ENCODE measurements at places on chromosomes 2 and 18.

- peak; percentile 56 for DNase-seq
These were observed 173.6 kb downstream of the SMAD7 start for GRCh38 chr18:48777026-48777743.

DNA sequence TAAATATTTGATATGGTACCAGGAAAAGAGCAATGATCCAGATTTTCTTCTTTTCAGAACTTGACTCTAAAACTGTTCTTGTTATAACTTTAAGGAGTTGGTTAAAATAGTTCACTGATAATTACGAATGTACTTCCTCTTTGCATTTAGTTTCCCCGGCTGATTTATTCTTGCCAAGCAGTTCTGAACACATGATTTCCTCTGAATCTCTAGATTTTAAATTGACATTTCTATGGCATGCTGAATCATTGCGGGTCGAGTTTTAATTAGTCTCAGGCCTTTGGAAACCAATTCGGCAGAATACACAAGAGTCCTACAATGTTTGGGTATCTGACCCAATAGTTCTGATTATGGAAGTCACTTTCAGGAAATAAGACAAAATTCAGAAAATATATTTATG, 37.3 kb upstream of the DNAH7 start:
- no peak for DNase-seq

- no peak for DNase-seq
These were observed 2.7 kb downstream of the COPS9 start for GRCh38 chr2:240133401-240133800.

DNA sequence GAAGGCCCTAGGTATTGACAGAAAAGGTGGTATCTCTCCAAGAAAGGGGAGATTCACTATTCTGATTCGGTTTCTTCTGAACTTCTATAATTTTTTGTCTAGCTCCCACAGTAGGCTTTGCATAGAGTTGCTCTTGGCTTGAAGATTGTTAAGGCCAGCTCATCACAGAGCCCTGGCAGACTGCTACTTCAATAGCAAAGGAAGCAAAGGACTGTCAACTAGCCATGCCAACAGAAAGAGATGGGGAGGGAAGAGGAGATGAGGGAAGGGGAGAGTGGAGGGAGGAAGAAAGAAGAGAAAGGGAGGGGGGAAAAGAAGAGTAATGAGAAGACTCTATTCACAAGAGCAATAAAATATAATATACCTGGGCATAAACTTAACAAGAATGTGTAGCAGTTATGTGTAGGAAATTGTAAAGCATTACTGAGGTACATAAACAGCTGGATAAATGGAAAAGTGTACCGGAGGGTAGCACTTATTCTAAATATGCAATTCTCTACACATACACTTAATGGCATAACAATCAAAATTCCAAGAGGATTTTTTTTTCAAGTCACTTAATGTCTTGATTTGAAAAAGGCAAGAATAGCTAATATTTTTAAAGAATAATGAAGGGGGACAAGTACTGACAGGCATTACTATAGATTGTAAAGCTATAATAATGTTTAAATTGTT, 102.5 kb downstream of the LOXHD1 start:
- DNase-seq = no peak

DNA sequence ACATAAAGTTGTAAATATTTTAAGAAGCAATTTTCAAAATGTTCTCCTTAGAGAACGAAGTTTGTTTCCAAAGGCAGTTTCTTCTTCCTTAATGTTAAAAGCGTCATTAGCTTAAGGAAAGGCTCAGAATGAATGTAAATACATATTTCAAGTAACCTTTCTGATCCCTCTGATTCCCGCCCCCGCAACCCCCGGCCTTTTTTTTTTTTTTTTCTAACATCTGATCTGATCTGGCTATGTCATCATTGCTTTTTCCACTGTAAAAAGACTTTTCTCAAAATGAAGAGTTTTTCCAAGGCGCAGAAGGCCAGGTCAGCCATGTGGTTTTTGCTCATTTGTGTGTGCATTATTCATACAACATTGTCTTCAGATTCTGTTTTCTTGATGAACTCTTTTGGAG, 57.1 kb upstream of the MEIS1 start:
- DNase-seq = no peak

DNA sequence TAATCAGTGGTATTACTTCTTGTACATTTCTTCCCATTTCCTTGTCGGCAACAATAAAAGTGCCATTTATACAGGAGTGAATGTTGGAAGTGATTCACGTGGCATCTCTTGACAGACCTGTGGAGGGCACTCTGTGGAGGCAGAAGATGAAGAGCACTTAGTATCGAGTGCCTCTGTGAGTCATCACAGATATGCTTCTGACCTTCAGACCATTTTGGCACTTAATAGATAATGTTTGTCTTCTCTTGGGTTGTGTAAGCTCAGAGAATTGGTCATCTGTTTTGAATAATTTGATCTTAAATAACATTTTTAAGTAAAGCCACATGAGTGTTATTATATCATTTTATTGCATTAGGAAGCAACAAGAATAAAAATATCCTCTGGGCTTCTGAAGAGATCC, 305.5 kb downstream of the PTPRM start:
- no peak for DNase-seq

GRCh38 chr18:11946756-11947155, 34.6 kb upstream of the IMPA2 start:
- no peak for DNase-seq

DNA sequence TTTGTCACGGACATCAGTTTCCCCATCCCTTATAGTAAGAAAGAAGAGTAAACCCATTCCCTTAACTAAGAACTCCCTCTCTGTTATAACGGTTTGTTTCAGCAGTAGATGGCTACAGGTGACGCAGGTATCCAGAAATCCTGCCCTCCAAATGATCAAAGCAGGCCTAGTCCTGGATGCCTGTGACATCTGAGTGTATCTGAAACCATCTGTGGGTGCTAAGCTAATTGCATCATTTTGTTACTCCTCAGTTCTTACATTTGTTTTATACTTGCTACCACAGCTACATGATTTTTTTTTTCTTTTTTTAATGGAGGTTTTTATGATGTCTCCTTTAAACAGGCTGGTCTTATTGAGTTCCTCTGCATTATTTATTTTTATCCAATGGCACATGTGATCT, 55.1 kb downstream of the AAK1 start:
- DNase-seq = no peak

DNA sequence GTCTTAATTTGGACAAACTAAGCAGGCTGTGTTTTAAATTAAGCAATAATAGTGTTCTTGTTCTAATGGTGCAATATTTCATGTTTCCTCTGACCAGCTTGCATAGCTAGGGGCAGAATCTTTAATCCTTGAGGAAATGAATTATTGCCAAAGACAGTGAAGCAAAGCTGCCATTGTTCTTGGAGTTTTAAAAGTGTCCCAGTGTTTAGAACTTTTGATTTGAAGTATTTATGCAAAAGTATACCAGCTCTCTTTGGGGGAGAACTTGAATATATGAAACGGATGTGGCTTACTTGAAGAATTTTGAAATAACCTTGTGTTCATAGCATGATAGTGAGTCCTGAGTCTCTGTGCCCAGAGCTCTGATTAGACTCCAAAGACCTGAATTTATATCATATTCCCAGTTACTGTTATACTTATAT, 33.4 kb downstream of the ITGA6 start:
- DNase-seq = no peak

DNA sequence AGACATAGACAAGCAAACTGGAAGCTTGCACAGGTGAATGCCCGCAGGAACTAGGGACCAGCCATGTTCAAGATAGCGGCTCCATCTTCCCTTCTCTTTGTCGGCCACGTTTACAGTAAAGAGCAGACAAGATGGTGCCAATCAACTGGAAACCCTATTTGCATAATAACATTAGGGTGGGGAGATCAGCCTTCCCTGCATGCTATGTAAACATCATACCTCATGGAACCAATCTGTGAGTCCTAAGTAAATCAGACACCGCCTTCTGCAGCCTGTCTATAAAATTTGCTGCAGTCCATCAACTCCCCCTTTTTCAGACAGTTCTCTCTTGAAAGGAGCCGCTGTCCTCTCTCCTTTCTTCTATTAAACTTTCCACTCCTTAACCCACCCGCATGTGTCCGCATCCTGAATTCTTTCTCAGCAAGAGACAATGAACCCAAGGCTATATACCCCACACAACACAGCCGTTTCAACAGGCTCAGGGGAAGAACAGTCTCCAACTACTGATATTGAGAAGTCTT, 384.4 kb downstream of the EIPR1 start:
- no peak for DNase-seq

DNA sequence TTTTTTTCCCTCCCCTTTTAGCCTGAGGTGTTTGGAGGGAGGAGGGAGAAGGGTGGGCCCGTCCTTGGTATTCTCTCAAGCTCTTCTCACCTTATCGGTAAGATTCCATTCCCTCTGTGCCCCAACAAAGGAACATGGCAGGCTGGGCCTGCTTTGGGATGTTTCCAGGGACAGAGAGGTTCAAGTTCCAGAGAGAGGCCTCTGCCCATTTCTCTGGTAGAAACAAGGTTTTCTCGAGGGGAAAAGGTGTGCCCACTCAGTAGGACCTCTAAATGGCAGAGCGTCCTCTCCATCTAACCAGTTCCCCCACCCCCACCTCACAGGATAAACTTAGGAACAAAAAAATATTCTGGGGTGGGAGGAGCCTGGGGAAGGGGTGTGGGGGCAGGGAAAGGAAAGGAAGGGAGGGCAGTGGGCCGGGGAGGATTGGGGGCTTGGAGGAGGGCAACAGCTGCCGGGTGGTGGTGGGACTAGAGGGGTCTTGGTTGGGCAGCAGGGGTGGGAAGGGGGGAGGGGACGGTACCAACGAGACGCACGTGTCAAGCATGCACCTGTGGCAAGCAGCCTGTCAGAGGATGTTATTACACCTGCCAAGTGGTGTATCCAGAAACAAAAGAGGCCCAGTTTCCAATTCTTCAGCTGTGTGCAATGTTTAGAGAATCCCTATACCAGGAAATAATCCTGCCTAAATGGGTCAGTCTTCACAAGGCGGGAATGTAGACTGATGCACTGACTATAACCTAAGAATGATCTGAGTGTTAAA, 2.1 kb downstream of the PCBP1 start:
- DNase-seq = no peak

GRCh38 chr2:168583064-168583709, 127.1 kb downstream of the CERS6 start:
- no peak for DNase-seq

GRCh38 chr2:144443837-144444817, 75.8 kb downstream of the ZEB2 start:
- no peak for DNase-seq

DNA sequence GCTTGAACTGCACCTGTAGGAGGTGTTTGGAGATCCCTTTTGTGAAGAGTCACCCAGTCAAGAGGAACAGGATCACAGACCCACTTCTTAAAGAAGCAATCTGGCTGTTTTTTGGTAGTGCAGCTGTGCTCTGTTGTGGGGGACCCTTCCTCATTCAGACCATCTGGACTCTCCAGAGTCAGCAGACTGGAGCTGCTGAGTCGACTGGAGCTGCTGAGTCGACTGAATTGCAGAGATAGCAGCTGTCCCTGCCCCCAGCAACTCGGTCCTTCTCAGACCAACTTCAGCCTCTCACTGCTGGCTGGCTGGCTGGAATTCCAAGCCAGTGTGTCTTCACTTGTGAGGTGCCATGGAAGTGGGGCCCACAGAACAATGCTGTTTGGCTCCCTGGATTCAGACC, 56.8 kb downstream of the GTF3C3 start:
- no peak for DNase-seq

GRCh38 chr2:23660237-23660636, 266.7 kb downstream of the ATAD2B start:
- DNase-seq = no peak

DNA sequence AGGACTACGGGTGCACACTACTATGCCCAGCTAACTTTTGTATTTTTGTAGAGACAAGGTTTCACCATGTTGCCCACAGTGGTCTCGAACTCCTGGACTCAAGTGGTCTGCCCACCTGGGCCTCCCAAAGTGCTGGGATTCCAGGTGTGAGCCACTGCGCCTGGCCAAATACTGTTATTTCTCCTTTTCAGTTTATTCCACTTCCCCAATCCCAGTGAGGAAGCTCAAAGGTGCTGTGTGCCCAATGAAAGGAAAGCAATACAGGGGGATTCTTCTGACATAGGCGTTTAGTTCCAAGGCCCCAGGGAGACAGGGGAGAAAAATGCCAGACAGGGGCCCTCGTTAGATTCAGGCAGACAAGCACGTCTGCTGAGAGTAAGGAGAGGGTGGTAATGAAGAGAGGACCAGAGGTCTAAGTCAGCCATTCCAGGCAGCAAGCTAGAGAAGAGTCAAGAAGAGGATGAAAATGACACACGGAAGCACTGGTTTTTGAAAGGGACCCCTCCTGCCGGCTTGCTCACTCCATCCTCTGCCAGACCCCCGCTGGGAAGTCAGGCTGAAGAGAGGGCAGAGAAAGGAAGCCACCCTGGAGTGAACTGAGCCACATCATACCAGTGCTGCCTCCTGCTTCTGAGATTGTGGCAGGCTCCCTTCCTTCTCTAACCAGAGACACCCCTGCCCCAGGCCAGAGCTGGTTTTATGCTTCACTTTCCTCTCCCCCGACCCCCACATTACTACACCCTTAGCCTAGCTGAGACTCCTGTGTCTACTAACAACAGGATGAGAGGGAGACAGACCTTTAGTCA, 6.7 kb downstream of the INO80C start:
- no peak for DNase-seq

DNA sequence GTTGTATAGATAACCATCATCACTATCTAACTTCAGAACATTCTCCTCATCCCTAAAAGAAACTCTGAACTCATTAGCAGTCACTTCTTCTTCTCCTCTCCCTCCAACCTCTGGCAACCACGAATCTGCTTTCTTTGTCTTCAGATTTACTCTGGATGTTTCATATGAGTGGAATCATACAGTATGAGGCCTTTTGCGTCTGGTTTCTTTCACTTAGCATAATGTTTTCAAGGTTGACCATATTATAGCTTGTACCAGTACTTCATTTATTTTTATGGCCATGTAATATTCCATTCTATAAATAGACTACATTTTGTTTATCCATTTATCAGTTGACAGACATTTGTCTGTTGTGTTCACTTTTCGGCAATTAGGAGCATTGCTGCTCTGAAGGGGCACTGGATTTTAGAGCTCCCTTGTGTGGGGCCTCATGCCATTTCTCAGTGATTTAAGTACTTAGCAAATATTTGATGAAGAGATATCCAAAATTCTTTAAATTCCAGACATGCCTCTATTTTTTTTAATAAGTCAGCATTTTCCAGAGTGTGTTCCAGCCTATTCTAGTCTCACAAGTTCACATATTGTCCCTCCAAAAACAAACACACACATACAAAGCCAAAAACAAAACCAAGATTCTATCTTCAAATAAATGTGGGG, 22.5 kb upstream of the MAP3K20 start:
- DNase-seq = no peak

Data from stimulated activated CD4-positive, alpha-beta T cell treated with anti-CD3 and anti-CD28 coated beads, Interleukin-12 subunit alpha, Interleukin-12 subunit beta, amount 100 ng/mL, for 48 hours (primary cell).